ENCODE measurements at places on chromosomes 11 and 22.

DNA sequence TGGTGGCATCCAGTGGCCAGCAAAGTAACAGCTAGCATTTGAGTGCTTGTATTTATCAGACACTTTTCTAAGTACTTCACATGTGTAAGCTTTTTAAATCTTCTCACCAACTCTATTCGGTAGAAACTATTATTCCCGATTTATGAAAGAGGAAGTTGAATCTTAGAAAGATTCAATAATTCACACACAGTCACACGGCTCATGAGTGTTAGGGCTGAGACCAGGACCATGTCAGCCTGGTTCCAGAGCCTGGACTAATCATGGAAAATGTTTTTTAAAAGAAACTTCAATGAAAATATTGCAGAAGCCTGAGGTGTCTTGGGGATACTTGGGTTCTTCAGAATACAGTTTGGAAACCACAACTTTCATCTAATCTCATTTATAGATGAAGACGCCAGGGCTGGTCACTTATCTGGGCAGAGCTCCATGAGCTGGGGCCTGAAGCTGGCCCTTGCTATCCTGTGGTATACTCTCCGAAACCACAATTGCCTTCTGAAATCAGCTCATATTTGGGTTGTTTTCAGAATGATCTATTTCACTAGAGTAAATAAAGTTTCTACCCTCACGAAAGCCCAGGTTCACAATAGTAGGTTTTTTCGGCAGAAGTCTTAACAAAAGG is 4.3 kb upstream of the CRTAM start:
- DNase-seq, result no peak

- no peak for DNase-seq
These were observed 133.3 kb upstream of the PARVA start for GRCh38 chr11:12243911-12244550.

GRCh38 chr11:121435132-121435531 is 17.0 kb upstream of the SORL1 start:
- DNase-seq, result no peak

- DNase-seq, result no peak
These were observed 13.5 kb downstream of the MYEOV start for GRCh38 chr11:69307421-69307820.

- DNase-seq, result no peak
These were observed 2.3 kb downstream of the CBX7 start for GRCh38 chr22:39149915-39150847.
